ENCODE measurements at places on chromosomes 3 and 15. TPM values are rescaled to one million over a fixed set of nuclear protein-coding genes. Genes with fewer than 3 reads are reported as not detected.

The NME9 gene
- not detected for total RNA-seq

The CCNB2 gene
- total RNA-seq = 12.2 TPM

- DNase-seq = no peak
Observed at GRCh38 chr3:146881356-146881755, 276.2 kb upstream of the PLSCR5 start.

- no peak for DNase-seq
Observed at GRCh38 chr3:60992395-60992794, 258.9 kb downstream of the FHIT start.

GRCh38 chr15:61112231-61112630 lies 116.9 kb downstream of the RORA start:
- no peak for DNase-seq

- no peak for DNase-seq
Observed at GRCh38 chr3:113124256-113124830, 87.0 kb upstream of the BOC start.

DNA sequence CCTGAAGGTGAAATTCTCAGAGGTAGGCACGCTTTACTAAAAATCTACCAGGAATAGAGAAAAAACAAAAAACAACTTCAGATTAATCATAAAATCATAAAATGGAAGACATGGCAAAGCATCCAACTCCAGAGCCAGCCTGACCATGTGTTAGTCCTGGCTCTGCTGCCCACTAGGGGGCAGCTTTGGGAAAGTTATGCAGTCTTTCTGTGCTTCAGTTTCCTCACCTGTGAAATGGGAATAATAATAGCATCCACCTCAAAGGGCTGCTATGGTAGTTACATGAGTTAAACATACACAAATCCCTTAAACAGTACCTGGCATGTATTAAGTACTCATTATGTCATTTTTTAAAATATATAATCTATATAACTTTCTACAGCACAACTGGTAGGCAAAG lies 52.3 kb downstream of the WNT5A start:
- DNase-seq = no peak

DNA sequence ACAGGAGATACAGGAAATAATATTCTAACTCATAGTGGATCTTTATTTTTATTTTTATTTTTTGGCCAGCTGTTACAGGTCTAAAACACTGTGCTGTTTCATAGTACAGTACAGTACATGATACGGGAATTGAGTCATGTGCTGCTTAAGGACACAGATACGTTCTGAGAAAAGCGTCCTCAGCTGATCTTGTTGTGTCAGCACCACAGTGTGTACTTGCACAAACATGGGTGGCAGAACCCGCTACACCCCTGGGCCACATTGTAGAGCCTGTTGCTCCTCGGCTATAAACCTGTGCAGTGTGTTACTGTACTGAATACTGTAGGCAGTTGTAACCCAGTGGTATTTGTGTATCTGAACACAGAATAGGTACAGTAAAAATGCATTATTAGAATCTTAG lies 183.4 kb downstream of the OR4M2 start:
- DNase-seq = no peak

GRCh38 chr15:28915041-28915810 lies 29.5 kb downstream of the APBA2 start:
- no peak for DNase-seq

GRCh38 chr3:16448639-16449070 lies 64.8 kb downstream of the RFTN1 start:
- DNase-seq = peak; percentile 90

GRCh38 chr3:73473181-73473897 lies 151.4 kb downstream of the PDZRN3 start:
- DNase-seq = no peak

Data from osteocyte (in vitro differentiated cells).